Mucosa of descending colon (tissue), 3 donors: ENCODE measurements at places on chromosomes 11 and 22.

DNA sequence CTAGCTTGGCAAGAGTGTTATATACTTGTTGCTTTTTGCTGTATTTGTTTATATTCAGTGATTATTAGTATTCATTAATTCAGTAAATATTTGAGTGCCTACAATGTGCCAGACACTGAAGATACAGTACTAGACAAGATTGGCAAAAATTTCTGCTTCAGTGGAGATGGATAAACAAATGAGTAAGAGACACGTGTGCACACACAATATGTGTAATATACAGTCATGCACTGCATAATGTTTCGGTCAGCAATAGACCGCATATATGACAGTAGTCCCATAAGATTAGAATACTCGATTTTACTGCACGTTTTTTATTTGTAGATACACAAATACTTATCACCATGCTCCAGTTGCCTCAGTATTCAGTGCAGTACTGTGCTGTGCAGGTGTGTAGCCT, 104.9 kb upstream of the GAL start:
- no peak for DNase-seq

- no peak for DNase-seq
Observed at GRCh38 chr22:46115755-46116490, 34.4 kb upstream of the PPARA start.

DNA sequence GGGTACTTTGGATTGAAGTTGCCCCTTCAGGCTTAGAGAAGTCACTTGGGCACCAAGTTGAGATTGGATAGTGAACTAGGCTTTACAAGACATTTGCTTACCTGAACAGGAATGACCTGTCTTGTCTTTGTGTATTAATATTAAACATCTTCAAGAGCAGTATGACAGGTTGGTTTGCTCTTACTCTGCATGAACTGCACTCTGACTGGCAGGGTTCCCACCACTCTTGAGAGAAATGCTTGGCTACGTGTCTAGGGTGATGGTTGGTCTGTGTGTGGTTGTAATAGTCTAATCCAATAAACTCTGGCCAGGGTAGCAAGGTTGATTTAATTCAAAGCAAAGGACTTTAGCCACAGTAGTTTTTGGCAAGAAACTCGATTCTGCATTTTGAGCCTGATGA, 20.1 kb upstream of the SPTBN2 start:
- DNase-seq, result no peak

DNA sequence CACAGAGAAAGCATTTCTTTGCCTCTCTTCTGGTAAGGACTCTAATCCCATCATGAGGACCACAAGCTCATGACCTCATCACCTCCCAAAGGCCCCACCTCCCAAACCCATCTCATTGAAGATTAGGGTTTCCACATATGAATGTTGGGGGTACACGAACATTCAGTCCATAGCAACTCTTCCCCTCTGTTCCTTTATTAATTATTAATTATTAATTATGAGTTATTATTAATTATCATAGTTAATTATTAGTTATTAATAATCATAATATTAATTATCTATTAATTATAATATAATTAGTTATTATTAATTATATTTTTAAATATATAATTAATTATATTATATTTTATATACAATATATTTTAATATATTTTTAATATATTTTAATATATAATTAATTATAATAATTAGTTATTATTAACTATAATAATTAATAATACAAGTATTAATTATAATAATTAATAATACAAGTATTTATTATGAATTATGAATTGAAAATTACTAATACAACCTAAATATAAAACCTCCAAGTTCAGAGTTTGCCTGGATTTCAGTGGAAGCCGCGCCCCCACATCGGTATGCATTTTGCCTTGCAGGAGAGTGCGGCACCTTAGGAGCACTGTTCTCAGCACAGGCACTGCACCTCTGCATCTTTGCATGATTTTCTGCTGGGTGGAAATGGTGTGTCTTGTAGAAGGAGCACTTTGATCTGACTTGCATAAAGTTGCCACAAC, 128.0 kb upstream of the FGF3 start:
- peak; percentile 19 for DNase-seq

GRCh38 chr11:44578279-44578678, 12.8 kb downstream of the CD82 start:
- DNase-seq, result no peak

- no peak for DNase-seq
Observed at GRCh38 chr11:131910523-131911387, 540.3 kb downstream of the NTM start.

DNA sequence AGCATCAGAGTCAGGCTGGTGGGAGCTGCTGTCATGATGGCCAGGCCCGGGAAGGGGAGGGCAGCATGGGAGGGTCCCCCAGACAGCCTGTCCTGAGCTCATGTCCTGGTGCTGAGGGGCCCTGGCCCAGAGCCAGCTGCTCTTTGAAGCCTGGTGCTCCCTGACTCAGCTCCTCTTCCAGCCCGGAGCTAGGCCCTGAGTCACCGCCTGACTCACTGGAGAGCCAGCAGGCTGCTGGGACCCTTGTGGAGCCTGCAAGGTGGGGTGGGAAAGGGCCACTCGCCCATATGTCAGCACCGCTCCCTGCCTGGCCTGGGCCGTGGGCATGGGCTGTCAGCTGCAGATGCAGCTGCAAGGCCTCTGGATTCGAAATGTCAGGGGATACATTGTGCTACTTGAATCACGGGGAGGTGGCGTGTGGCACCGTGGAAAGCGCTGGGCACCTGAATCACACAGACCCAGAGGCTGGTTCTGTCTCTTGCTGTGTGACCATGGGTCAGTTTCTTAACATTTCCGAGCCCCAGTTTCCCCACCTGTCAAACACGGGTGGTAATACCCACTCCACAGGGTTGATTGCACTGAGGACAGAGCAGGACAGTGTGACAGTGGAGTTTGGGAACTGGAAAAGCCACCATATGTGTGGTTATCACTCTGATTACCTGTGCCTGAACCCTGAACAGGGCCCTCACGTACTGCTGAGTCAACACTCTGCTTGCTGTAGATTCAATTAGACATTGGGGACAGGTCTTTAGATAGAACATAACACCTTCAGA, 4.4 kb downstream of the CACNA1I start:
- DNase-seq, result no peak

DNA sequence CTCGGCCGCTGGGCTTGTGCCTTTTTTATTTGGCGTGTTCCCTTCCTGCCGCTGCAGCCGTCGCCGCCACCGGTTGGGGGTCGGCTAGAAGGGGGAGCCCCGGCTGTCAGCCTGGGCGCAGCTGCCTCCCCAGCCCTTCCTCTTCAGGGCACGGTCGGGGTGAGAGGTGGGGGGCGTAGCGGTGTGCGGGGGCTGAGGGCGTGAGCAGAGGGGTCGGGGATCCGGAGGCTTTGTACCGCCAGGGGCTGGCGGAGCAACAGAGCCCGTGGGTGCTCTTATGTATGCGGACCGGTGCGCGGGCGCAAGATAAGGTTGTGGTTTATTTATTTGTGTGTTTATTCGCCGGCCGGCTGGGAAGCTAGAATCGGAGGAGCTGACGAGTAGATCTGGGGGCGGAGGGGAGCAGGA, 477 bp downstream of the ZBTB16 start:
- DNase-seq, result peak; percentile 56

DNA sequence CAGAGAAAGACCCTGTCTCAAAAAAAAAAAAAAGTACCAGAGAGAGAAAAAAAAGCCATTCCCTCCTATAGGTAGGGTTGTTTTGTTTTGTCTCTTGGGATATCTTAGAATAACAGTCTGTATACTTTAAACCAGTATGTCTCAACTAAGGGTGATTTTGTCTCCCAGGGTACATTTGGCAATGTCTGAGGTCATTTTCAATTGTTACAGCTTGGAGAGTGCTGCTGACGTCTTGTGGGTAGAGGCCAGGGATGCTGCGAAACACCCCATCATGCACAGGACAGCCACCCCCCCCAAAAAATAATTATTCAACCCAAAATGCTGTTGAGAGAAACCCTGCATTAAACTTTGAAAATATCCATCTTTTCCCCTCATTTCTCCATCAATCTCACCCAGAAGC, 56.1 kb upstream of the CRTAM start:
- no peak for DNase-seq

DNA sequence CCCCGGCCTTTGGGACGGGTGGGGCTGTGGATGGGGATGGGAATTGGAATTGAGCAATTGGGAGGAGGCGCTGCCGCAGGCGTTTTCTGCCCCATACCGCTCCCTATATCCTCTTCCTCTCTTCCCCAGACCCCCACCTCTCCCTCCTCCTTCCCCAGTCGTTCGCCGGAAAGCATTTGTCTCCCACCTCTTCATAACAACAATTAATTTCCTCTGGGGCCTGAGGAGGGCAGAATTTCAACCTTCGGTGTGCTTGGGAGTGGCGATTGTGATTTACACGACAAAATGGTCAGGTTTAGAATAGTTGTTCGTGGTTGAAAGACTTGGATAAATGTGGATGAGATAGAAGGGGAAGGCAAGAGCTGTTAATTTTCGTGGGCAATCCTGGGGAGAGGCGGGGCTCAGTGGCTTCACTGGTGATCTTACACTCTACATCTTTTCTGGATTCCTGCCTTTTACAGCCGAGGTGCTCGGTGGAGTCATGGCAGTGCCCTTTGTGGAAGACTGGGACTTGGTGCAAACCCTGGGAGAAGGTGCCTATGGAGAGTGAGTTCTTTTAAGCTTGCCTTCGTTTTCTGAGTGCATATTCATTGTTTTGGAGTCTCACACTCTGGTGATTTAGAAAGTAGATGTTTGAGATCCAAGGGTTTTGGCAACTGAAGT, 1.5 kb downstream of the CHEK1 start:
- DNase-seq, result peak; percentile 39

GRCh38 chr11:2076441-2076840, 62.7 kb downstream of the IGF2 start:
- DNase-seq, result no peak

- no peak for DNase-seq
Observed at GRCh38 chr22:18035751-18036150, 11.4 kb upstream of the MICAL3 start.

- DNase-seq, result peak; percentile 25
Observed at GRCh38 chr11:18011633-18012032, 1.2 kb downstream of the SERGEF start.

- no peak for DNase-seq
Observed at GRCh38 chr11:98423933-98424332, 596.8 kb upstream of the CNTN5 start.

DNA sequence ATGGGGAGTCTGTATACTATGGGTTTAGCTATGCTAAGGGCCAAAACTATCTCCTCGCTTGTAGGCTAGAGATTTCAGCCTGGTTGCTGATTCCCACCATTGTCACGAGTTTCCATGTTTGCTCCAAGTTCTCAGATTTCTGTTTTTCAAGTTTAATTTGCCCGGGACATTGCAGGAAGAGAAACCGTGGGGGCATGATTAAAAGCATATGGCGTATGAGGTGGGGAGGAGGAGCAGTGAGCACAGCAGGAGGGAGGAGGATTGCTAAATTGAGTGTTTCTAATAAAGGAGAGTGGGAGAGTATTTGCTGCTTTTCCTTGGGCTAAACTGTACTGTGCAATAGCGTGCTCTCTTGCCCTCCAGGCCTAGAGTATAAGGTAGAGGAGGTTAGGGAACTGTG, 558.4 kb downstream of the METTL15 start:
- DNase-seq, result no peak

- no peak for DNase-seq
Observed at GRCh38 chr11:3122775-3123201, 42.3 kb downstream of the OSBPL5 start.

- DNase-seq, result peak; percentile 73
Observed at GRCh38 chr11:765025-765801, 12.1 kb downstream of the GATD1 start.

DNA sequence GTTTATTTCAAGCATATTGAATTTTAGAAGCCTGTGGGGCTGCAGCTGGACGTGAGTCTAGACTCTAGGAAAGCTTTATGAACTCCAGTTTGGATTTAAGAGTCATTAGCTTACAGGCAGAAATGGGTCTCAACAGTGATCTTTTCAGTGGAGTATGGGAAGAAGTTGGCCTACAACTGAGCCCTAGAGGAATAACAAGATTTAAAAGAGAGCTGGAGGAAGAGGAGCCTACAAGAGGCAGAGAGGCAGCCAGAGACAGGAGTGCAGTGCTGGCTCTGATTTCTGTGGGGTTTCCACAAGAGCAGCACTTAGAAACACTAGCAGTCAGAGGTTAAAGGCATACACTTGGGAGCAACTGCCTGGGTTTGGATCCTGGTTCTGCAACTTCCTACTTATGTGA, 17.9 kb downstream of the APOL5 start:
- no peak for DNase-seq

DNA sequence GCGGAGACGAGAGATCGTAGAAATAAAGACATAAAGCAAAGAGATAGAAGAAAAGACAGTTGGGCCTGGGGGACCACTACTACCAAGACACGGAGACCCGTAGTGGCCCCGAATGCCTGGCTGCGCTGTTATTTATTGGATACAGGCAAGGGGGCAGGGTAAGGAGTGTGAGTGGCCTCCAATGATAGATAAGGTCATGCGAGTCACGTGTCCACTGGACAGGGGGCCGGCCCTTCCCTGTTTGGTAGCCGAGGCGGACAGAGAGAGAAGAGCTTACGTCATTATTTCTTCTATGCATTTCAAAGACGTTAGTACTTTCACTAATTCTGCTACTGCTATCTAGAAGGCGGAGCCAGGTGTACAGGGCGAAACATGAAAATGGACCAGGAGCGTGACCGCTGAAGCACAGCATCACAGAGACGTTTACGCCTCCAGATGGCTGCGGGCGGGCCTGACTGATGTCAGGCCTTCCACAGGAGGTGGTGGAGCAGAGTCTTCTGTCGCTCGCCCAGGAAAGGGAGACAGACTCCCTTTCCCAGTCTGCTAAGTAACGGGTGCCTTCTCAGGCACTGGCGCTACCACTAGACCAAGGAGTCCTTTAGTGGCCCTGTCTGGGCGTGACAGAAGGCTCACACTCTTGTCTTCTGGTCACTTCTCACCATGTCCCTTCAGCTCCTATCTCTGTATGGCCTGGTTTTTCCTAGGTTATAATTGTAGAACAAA, 24.8 kb downstream of the PPP6R2 start:
- DNase-seq, result no peak

DNA sequence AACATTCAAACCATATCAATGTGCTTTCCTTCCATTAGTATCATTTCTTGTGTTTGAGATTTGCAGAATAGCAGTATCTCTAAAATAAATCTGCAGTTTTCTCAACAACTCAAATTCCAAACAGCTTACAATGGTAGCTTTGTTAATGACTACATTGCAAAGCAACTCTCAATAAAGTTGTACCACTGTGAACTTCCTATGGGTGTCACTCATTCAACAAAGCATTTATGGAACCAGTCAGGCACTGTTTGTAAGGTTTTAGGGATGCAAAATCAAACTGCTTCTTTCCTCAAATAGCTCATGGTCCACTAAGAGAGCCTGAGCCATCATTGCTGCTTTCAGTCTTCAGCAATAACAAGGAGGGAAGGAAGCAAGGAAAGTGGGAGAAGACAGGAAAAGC, 91.0 kb downstream of the CCDC83 start:
- DNase-seq, result no peak

GRCh38 chr11:13009921-13010748, 1.0 kb downstream of the RASSF10 start:
- DNase-seq, result peak; percentile 53

DNA sequence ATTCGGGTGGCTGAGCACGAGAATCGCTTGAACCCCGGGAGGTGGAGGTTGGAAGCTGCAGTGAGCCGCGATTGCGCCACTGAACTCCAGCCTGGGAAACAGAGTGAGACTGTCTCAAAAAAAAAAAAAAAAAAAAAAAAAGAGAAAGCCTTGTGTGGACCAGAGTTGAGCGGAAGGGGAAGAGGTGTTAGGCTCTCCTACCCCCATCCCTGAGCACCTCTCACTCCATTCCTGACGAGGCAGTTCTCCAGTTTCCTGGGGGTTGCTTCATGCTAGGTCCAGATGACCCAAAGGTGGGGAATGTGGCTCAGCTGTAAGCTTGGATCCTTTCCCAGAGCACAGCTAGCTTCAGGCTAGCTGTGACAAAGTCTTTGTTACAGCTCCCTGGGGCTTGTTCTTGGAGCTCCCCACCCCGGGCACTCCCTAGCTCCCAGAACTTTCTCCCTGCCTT, 8.8 kb upstream of the DNAL4 start:
- no peak for DNase-seq
